ENCODE measurements at places on chromosomes 16 and 17.
A peak's percentile ranks its signal among the peaks of the same experiment; 100 is the strongest.

DNA sequence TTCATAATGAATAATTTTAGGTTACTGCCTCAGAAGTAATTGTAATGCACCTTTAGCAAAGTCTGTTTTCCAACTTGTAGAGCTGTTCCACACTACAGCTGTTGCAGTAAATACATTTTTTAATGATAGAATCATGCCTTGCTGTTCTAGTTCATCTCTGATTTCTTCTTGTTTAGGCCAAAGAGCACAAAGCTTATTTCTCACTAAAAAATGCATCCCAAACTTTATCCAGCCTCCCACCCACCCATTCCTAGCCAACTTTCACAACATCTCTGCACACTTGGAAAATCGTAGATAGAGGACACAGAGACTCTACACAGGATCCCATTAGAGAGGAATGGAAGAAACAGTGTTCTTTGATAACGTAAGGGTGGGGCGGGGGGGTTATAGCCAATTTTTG lies 252.2 kb upstream of the DYNLRB2 start:
- DNase-seq, result no peak

DNA sequence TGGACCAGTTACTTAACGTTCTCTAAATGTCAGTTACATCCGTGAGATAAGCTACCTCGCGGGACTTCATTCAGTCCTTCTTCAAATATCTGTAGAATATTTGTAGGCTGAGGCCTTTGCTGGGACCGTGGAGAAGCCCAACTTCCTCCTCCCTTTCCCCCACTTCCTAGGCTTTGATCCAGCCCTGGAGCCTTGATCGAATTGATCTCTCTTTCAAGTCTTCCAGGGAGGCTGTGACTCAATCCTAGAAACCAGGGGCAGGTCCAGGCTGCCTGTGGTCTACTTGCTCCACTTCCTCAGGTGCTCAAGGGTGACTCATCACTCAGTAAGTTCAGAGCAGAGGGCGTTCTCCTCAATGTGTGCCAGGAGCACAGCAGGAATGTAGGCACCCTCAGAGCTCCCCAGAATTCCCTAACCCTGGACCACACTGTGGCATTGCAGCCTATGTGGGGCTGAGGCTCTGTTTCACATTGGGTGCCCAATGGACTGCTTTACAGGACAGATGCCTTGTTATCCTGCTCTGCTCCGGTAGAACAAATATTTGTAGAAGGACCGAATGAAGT lies 11.2 kb upstream of the CEP20 start:
- no peak for DNase-seq

DNA sequence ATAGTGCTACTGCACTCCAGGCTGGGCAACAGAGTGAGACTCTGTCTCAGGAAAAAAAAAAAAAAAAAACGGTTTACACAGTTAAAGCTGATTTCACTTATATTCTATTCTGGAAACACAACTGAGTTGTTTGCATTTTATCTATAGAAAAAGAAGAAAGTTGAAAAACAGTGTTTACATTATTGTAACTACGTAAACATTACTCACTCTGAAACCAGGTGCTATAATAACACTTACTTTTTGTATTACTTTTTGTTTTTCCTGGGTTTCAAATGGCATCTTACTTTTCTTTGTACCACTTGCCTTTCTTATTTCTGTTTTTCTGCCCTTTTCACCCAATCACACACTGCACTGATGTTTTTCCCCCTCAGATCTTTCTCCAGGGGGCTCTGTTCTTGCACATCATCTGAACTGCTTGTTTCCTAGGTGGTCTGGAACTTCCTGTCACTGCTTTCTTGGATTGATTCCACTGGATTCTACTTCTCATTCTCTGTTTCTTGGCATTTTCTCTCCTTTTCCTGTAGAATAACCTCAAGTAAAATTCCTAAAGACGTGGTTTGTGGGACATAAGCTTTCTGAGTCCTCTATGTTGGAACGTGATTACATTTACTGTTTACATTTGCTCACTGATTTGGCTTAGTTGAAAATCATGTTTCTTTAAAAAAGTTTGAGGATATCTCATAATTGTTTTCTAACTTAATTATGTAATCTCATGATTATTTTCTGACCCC lies 142.1 kb downstream of the HS3ST3B1 start:
- DNase-seq, result no peak

DNA sequence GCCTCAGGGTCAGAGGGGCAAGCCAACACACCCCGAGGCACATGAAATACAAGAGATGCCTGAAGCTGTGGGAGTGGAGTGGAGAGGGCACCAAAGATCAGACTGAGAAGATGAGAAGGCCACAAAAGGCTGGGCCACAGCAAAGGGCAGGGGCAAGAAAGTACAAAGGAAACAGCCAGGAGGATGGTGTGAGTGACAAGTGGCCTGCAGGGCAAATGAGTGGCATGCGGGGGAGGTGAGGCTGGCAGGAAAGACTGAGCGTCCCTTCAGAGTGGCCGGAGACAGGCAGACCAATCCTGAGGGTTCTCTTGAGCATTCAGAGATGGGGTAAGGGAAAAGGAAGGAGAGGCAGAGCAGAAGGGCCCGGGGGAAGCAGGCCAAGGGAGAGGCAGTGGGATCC lies 23.2 kb downstream of the HSD11B2 start:
- DNase-seq, result no peak

- no peak for DNase-seq
These were observed 23.4 kb downstream of the NUP85 start for GRCh38 chr17:75228847-75229246.

- DNase-seq, result no peak
These were observed 14.0 kb downstream of the LDHD start for GRCh38 chr16:75102595-75102994.

GRCh38 chr16:2963074-2963722 lies 877 bp upstream of the KREMEN2 start:
- DNase-seq, result peak; percentile 21

DNA sequence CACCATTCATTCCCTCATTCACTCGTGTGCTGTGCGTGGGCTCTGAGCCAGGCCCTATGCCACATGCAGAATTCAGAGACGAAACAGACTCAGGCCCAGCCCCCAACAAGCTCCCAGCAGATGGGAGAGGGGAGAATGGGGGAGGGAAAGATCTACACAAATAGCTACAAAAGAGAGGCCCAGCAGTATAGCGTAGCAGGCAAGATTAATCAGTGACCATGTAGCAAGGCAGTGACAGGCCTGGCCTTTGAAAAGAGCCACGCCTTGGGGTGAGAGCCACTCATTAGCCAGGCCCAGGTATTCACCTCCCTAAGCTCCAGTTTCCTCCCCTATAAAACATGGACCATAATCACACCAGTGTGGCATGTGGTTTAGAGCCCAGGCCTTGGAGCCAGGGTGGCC lies 16.4 kb upstream of the KRT19 start:
- no peak for DNase-seq

GRCh38 chr17:50148226-50149090 lies 2.0 kb downstream of the PPP1R9B start:
- DNase-seq, result peak; percentile 47

DNA sequence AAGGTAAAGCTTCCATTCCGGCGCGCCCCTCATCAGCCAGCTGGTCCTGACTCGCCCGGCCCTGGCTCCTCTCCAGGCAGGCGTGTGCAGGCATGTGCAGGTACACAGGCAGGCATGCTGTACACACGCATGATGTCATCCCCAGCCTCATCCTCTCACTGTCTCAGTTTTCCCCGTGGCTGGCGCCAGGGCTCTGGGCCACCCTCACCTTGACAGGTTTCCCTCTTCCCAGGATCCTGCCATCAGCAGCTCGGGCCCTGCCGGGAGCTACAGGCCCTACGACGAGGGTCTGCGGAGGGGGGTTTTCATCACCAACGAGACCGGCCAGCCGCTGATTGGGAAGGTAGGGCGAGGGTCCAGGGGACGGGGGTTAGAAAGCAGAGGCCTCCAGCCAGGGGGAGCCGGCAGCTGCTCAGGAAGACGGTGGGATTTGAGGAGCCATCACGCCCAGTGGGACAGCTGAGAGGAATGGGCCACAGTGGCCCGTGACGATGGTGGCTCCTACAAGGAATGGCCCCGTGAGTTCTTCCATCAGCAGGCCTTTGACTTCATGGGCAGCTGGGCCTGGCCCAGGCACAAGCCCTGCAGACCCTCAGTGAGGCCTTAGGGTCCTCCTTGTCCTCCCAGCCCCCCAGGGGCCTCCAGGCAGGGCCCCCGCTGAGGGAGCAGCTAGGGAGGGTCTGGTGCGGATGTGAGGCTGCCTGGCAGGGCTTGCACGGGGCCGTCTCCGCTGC lies 8.5 kb downstream of the GAA start:
- DNase-seq, result no peak

- no peak for DNase-seq
These were observed 124.0 kb downstream of the NLK start for GRCh38 chr17:28166478-28166877.

- no peak for DNase-seq
These were observed 4.0 kb downstream of the ZNF785 start for GRCh38 chr16:30581457-30581856.

- DNase-seq, result no peak
These were observed 19.9 kb upstream of the RBL2 start for GRCh38 chr16:53414381-53414780.

DNA sequence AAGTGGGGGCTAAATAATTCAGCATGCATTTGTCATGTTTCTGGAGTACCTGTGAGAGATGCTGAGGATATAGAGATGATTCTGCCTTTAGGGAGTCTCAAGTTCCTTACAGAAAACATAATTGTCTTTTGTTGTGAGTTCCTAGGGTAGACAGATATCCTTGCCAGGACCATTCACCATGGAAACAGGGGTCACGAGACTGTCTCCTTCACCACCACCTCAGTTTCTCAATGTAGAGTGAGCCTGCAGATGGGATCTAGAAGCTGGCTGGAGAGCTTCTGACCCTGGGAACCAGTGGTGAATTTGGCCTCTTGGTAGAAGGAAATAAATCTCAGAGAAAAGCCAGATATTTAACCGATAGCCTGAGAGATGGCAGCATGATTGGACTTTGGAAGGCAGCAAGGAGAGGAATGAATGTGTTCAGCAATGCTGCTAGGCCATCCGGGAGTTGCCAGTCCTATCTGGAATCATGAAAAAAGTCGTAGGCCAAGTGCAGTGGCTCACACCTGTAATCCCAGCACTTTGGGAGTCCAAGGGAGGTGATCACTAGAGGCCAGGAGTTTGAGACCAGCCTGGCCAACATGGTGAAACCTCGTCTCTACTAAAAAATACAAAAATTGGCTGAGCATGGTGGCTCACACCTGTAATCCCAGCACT lies 7.4 kb upstream of the HDAC5 start:
- DNase-seq, result no peak

DNA sequence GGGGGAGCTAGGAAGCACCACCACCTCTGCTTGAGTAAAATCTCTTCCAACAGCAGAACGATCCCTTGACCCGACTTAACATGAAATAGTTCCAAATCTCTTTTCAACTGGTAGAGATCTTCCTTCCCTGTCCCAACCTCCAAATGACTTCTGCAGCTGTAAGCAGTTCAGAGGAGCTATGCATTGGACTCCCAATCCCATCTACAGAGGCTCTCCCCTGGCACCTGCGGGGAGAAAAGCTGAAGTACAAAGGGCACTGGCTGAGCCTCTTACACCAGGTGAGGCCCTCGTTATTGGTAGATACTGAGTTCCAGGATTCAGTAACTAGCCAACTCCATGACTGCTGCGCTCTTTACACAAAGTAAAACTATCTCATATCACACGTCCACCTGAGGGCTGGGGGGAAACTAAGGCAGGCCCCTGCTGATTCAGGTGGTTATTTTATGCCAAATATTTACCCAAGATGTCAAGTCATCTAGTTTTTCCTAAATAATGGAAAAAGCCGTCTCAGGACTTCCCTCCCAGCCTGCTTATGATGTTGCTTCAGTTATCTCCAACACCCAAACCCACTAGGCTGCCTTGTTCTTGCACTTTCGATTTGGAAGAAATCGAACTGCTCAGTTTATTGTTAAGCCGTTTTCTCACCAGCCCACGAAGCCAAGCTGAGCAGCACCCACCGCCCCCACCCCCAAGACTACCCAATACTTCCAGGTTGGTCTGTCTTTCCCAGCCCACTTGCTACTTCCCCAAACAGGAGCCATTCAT lies 3.2 kb downstream of the ACTG1 start:
- no peak for DNase-seq

DNA sequence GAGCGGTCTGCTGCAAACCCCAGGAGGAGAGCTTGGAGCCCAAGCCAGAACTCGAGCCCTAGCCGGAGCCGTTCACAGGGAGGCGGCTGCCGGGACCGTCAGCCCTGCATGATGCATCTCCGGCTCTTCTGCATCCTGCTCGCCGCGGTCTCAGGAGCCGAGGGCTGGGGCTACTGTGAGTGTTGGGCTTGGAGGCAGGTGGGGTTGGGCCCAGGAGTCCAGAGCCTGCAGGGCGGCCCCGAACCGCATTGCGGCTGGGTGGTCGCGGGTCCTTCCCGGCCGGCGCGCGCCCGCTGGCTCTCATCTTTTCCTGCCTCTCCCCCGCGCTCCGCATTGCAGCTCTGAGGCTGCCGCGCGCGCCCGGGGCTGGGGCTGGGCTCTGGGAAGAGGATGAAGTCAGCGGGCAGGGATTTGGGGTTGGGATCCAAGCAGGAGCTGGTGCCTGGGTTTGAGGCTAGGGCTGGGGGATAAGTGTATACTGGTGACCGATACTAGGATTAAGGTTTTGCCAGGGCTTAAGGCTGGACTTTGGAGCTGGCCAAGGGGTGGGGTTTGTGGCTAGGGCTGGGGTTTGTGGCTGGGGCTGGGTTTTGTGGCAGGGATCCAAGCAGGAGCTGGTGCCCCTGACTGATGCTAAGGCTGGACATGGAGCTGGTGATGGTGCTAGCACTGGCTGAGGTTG lies 532 bp downstream of the CNTNAP1 start:
- no peak for DNase-seq

GRCh38 chr17:75959051-75959838 lies 18.4 kb upstream of the FBF1 start:
- DNase-seq, result no peak

- DNase-seq, result no peak
These were observed 6.1 kb downstream of the CA7 start for GRCh38 chr16:66850115-66850815.

DNA sequence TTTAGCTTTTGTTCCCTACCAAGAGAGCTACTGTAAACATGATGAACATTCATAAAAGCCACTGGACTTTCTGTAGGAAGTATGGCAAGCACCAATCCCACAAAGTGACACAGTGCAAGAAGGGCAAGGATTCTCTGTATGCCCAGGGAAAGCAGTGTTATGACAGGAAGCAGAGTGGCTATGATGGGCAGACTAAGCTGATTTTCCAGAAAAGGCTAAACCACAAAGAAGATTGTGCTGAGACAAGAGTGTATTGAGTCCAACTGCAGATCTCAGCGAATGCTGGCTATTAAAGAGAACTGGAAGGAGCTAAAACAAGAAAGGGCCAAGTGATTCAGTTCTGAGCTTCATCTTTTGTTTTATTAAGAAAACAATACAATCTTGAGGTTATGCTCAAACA lies 60.5 kb upstream of the EFCAB3 start:
- DNase-seq, result no peak

GRCh38 chr17:44878627-44879221 lies 20.5 kb downstream of the EFTUD2 start:
- DNase-seq, result no peak

- no peak for DNase-seq
These were observed 15.5 kb downstream of the ADGRG1 start for GRCh38 chr16:57643910-57644309.

Measured in stimulated activated naive CD4-positive, alpha-beta T cell (primary cell).